Stimulated activated CD8-positive, alpha-beta memory T cell treated with anti-CD3 and anti-CD28 coated beads, Interleukin-12 subunit alpha, Interleukin-12 subunit beta, amount 100 ng/mL, for 4 hours (primary cell): ENCODE measurements at places on chromosomes 6 and 20.

GRCh38 chr6:37850260-37850659 lies 30.7 kb downstream of the ZFAND3 start:
- DNase-seq, result no peak

GRCh38 chr6:33112148-33112547 lies 36.4 kb downstream of the HLA-DPB1 start:
- DNase-seq, result no peak

DNA sequence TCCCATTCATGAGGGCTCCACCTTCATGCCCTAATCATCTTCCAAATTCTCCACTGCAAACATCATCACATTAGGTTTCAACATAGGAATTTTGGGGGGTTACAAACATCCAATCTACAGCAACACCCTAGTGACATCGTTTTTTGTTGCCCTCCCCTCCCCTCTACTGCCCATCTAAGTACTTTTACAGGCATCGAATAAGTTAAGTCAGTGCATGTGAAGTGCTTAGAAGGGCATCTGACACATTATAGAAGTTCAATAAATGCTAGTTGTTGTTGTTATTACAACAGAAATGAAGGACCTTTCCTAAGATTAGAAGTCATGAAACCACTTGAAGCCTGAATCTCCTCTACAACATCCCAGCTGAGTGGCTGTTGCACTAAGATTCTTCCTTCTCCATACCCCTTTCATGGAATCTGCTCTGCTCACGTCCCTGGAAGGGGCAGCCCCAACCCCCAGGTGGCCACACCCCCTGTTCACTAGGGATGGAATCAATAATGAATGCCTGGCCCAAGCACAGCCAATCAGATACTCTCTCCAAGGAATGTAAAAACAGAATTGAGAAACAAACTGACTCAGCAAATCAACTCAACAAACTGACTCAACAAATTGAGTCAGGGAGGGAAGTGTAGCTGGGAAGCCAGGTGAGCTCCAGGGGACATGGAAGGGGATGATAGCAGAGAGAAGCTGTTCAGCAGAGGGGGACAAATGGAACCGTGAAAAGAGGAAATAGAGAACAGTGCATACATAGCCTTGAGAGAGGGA lies 3.9 kb upstream of the LRP11 start:
- DNase-seq, result no peak

DNA sequence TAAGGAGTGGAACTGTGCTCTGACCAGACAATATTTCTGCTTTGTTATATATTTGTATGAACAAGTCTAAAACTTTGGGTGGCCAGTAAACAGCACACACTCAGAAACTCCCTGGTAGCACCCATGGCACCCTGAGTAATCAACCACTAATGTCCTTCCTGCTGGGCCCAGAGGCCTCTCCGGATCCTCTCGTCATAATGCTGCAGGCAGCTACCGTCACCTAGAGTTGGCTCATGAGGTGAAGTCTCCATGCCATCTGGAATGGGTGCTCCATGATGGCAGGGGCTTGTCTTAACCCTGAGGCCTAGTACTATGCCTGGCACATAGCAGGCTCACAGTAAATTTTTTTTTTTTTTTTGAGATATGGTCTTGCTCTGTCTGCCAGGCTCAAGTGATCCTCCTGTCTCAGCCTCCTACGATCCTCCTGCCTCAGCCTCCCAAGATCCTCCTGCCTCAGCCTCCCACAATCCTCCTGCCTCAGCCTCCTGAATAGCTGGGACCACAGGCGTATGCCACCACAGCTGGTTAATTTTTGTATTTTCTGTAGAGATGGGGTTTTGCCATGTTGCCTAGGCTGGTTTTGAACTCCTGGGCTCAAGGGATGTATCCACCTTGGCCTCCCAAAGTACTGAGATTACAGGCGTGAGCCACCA lies 3.0 kb upstream of the SDCBP2 start:
- DNase-seq, result no peak

- DNase-seq, result no peak
These were observed 1.4 kb downstream of the GMPR start for GRCh38 chr6:16239798-16240123.

GRCh38 chr6:11323666-11324452 lies 91.4 kb upstream of the NEDD9 start:
- no peak for DNase-seq

GRCh38 chr6:64691064-64691463 lies 1016.0 kb downstream of the EYS start:
- no peak for DNase-seq

GRCh38 chr6:131937226-131937625 lies 13.9 kb downstream of the CCN2 start:
- DNase-seq, result no peak

GRCh38 chr6:112717401-112717800 lies 370.3 kb downstream of the RFPL4B start:
- no peak for DNase-seq

GRCh38 chr6:15462717-15463525 lies 199.9 kb downstream of the DTNBP1 start:
- DNase-seq, result no peak

GRCh38 chr20:47868744-47869143 lies 83.5 kb upstream of the SULF2 start:
- DNase-seq, result no peak

DNA sequence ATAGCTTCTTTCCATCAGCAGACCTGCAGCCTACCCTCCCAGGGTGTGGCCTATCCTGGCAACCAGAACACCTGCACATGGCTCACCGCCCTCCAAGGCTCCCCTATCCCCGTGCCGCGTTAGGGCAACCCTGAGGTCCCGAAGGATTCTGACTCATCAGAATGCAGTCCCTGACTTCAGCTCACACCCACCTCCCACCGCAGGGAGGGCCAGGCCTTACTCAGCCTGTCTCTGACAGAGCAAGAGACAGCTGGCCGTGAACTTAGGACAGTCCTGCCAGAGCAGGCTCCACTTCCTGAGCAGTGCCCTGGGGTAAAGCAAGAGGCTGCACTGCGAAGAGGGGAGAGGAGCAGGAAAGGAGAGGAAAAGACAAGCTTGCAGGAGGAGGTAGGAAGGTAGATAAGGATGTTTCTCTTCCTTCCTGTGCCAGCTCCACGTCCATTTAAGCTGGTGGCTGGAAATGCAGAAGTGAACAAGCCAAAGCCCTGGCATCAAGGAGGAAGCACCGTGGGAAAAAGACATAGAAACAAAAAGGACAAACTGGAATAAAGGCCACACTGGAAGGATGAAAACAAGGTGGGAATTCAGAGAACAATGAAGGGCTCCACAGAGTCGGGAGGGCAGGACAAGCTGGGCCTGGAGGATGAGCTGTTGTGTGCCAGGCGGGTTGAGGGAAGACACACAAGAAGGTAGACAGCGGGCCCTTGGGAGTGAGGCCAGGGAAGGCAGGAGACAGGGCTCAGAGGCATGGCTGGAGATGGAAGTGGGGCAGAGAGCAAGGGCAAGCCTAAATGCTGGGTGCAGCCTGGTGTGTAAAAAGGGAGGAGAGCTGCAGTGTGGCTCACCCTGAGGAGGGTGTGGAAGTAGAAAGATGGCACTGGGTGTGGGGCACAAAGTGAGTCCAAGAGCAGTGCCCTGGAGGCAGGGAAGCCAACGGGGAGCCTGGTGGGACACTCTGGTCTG lies 102.7 kb downstream of the SLC23A2 start:
- no peak for DNase-seq

DNA sequence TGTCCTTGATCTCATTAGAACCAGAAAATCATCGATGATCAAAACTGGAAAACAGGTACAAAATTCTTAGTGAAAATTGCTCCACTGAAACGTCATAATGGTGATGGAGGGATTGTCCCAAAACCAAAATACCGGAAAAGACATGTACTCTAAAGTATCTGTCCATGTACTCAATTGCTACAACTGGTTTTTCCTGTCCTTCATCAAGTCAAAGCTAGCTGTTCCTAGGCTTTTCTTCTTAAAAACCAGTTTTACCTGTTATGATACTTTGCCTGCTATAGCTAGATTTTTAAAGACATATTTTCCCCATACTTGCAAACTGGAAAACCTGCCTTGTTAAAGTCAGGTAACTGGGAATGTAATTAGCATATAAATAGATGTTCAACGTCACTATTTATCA lies 50.5 kb upstream of the LRRC1 start:
- no peak for DNase-seq

DNA sequence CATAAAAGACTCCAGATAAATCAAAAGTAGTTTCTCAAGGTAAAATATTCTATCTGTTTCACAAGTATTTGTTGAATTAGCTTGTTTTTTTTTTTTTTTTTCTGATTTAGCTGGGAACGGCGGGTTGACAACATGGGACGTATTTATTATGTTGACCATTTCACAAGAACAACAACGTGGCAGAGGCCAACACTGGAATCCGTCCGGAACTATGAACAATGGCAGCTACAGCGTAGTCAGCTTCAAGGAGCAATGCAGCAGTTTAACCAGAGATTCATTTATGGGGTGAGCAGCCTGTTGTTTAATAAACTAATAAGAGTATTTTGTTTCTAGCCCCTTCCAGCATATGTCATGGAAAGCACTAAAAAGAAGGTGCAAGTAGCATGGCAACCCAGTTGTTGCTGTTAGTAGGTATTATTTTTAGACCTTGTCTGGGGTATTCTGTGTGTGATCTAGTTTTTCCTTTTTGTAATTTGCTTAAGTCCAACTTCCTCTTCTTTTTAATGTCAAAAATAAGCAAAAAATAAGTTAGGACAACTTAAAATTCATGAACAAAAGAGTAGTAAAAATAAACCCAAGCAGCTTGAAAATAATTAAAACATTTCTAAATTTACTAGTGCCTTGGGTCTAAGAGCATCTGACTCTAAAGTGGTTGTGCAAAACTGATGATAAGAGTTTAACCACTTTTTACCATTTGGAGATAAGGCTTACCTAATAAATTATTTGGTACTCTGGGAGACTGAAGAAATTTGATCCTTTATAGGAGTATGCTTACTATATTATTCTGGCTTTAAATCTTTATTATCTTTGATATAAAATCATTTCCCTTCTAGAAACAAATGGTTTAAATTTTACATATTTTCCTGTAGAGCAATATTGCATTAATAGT lies 70.8 kb upstream of the DYNLRB1 start:
- DNase-seq, result no peak

GRCh38 chr6:130158056-130158455 lies 64.7 kb downstream of the SAMD3 start:
- no peak for DNase-seq

- DNase-seq, result no peak
These were observed 10.0 kb downstream of the PCK1 start for GRCh38 chr20:57570920-57571319.

- no peak for DNase-seq
These were observed 40.1 kb downstream of the VTA1 start for GRCh38 chr6:142187209-142187608.

DNA sequence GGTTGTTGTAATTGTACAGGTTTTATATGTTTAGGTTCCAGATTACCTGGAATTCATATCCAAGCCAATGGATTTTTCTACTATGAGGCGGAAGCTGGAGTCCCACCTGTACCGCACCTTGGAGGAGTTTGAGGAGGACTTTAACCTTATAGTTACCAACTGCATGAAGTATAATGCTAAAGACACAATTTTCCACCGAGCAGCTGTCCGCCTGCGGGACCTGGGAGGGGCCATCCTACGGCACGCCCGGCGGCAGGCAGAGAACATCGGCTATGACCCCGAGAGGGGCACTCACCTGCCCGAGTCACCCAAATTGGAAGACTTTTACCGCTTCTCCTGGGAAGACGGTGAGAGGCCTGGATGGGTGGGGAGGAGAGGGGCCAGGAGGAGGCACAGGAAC lies 13.6 kb downstream of the BRPF3 start:
- no peak for DNase-seq
